ENCODE measurements at places on chromosomes 3 and 15.

DNA sequence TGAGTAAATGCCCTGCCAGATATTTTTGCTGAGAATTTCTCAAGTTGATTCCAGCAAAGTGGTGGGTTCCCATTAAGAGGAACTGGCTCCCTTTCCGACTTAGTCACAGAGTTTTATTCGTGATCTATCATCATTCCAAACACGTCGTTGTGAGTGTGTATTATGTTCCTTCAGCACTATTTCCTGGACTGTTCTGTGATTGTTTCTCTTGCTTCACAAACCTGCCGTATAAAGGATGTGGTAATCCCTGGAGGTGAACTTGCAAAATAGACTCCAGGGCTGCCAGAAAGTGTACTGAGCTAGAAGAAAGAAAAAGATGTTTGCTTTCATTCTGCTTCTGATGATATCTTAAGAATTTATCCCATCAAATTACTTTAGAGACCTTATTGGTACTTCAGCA lies 14.5 kb upstream of the CAPN3 start:
- DNase-seq: peak; percentile 81

DNA sequence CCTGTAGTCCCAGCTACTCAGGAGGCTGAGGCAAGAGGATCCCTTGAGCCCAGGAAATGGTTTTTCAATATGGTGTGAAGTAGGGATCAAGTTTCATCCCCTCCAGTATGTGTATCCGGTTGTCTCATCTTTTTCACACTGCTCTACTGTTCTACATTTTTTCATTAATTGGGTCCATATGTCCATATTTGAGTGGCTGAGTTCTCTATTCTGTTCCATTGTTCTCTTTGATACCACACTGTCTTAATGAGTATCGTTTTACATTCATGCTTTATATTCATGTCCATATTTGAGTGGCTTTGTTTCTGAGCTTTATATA lies 81.6 kb upstream of the LRRFIP2 start:
- peak; percentile 66 for DNase-seq

DNA sequence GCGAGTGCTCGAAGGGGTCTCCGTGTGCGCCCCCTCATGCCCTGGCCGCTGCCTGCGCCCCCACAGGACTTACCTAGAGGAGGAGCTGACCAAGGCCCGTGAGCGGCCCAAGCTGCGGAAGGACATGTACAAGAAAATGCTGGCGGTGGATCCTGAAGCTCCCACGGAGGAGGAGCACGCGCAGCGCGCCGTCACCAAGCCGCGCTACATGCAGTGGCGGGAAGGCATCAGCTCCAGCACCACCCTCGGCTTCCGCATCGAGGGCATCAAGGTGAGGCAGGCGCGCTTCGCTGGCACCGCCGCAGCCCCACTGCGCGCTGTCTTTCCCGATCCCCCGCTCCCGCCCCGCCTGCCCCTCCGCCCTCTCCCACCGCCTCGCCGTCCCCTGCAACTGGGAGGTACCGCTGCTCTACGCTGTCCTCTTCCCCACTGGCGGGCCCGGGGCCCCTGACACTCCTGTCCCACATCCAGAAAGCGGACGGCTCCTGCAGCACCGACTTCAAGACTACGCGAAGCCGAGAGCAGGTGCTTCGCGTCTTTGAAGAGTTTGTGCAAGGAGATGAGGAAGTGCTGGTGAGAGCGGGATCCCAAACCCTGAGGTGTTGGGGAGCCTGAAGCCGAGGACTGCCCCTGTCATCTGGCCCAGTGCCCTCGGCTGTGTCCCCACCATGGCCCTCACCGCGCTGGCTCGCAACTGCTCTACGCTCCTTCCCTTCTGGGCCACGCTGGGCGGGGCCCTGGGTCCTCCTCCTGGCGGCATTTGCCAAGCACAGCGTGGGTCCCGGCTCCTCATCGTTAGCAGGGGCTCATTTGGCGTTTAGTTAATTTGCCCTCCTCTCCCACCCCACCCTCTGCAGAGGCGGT lies 8.5 kb downstream of the ITPKA start:
- DNase-seq: no peak

- peak; percentile 91 for DNase-seq
Measured at GRCh38 chr3:36679384-36680200, 84.8 kb downstream of the DCLK3 start.

- DNase-seq: no peak
Measured at GRCh38 chr3:73385568-73385967, 239.2 kb downstream of the PDZRN3 start.

DNA sequence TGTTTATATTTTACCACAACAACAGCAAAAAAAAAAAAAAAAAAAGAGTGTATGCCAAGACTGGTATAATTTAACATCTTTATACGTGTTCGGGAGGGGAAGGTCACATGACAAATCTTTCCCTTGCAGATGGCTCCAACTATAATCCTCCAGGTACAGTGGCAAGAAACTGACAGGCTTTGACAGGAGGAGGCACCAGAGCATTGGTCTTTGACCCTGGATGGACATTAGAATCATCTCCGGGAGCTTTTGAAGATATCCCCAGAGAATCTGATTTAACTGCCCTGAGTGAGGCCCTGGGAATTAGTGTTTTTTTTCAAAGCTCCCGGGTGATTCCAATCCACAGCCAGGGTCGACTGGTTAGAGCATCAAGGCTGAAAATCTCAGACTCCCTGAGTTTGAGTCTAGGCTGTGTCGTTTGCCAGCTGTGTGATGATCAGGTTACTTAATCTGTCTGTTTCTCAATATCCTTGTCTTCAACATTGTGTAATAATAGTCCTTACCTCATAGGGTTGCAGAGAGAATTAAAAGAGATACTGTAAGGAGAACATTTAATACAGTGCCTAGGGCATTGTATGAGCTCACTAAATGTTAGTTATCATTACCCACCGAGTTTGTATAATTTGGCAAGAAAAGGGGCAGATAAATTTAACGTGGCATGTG lies 8.9 kb upstream of the SEMA5B start:
- peak; percentile 69 for DNase-seq

- DNase-seq: no peak
Measured at GRCh38 chr3:39569095-39569494, 101.6 kb downstream of the MOBP start.

GRCh38 chr3:189978753-189979152 lies 141.9 kb downstream of the P3H2 start:
- DNase-seq: peak; percentile 84

DNA sequence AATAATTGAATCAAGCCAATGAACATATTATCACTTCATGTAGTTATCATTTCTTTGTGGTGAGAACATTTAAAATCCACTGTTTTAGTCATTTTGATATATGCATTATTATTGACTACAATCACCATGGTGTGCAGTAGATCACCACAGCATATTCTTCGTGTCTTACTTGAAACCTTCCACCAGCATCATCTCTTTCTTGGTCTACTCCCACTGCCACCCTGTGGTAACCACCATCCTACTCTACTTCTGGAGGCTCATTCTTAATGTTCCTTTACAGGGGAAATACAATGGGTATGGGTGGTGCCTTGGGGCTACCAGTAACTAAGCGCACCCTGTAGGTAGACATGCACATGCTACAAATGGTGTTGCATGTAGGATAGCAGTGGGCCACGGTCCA lies 25.4 kb downstream of the PXK start:
- DNase-seq: no peak
